Naive B cell (primary cell): ENCODE measurements at places on chromosomes 12 and 14.

DNA sequence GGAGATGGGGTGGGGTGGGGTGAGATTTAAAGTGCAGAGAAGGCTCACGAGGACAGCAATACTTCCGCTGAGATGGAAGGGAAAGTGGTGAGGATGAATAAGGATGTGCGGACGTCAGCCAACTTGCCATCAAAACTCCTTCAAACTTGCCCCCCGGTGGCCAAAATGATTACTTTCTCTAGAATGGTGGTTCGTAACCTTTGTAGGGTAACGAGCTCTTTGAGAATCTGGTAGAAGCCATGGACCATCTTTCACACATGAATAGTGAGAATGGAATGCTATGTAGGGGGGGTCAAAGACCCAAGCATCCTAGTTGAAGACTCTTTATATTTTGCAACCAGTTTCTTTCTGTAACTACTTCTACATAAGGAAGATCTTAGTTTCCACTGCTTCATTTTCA lies 245.9 kb upstream of the DDHD1 start:
- no peak overlapping the region for H3K4me3 ChIP-seq
- no peaks in the 10 kb centered on the region for H3K4me1 ChIP-seq
- H3K36me3 ChIP-seq: peaks cover 3% of the 10 kb centered on the region
- DNase-seq: no peak
- no peak overlapping the region for H3K27ac ChIP-seq

DNA sequence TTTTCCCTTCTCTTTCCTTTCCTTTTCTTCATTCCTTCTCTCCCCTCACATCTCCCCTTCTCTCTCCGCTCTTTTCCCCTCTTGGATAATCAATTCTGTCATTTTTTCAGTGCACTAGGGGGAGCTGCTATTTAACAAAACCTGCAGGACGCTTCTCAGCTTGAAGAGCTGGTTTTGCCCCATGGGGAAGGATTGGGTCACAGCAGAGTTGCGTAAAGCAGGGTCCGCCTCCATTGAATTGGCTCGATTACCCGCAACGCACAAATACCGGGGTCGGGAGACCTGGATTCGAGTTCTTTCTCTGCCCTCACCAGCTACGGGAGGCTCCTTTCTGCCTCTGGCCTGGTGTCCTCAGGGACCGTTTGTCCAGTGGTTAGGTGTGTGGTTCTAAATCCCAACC lies 42.1 kb upstream of the CHGA start:
- no peaks in the 10 kb centered on the region for H3K36me3 ChIP-seq
- H3K27ac ChIP-seq: no peak overlapping the region
- peaks cover 56% of the 10 kb centered on the region for H3K27me3 ChIP-seq
- no peak for DNase-seq

DNA sequence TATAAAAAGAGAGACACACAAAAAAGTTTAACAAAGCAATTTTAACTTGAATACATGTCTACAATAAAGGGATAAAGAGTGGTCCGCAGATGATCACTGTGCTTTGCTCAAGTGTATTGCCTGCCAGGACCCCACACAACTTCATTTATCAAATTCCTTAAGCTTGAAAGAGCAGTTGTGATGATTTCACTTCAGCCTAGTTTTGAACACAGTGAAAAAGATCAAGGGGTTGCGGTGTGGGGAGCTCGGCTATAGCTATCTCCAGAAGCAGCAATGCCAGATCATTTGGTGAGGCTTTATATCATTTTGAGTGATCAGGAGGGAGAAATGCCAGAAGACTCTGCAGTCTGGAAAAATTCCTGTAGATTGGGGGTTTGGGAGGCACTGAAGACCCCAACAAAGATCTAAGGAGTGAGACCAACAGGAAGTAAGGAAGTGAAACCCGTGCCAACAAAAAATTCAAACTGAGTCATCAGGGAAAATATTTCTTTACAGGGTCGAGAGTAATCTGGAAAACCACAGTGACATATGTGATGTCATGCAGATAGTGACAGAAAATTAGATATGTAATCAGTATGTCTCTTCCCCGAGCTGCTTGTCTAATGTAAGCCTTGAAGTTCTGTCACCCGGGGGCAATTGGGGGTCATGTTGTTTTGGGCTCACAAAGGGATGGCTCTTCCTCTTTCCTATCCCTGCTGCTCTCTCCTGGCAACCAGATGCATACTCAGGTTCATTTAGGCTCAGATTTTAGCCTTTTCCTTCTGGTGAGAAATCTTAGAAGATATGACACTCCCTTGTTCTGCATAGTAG lies 221.8 kb downstream of the MSRB3 start:
- H3K4me3 ChIP-seq: no peak overlapping the region
- no peaks in the 10 kb centered on the region for H3K4me1 ChIP-seq
- peaks cover 6% of the 10 kb centered on the region for H3K27me3 ChIP-seq
- H3K27ac ChIP-seq: no peak overlapping the region

- H3K27ac ChIP-seq: peak within 1 kb of the TSS; percentile 99
- no peaks in the 10 kb centered on the region for H3K27me3 ChIP-seq
- H3K4me3 ChIP-seq: peak within 1 kb of the TSS; percentile 98
- DNase-seq: peak; percentile 64
- H3K4me1 ChIP-seq: peaks cover 52% of the 10 kb centered on the region
Observed at GRCh38 chr12:122834921-122835749, at the start of gene HIP1R. Gene HIP1R, plus strand, starts transcription at chr12:122835457. Its CDS starts 94 bp downstream, at chr12:122835551.

- H3K27ac ChIP-seq: no peak overlapping the region
- no peak overlapping the region for H3K4me3 ChIP-seq
- H3K27me3 ChIP-seq: no peaks in the 10 kb centered on the region
- no peak for DNase-seq
- H3K4me1 ChIP-seq: peaks cover 8% of the 10 kb centered on the region
Observed at GRCh38 chr12:68341822-68342221, 9.7 kb upstream of the MDM1 start.

DNA sequence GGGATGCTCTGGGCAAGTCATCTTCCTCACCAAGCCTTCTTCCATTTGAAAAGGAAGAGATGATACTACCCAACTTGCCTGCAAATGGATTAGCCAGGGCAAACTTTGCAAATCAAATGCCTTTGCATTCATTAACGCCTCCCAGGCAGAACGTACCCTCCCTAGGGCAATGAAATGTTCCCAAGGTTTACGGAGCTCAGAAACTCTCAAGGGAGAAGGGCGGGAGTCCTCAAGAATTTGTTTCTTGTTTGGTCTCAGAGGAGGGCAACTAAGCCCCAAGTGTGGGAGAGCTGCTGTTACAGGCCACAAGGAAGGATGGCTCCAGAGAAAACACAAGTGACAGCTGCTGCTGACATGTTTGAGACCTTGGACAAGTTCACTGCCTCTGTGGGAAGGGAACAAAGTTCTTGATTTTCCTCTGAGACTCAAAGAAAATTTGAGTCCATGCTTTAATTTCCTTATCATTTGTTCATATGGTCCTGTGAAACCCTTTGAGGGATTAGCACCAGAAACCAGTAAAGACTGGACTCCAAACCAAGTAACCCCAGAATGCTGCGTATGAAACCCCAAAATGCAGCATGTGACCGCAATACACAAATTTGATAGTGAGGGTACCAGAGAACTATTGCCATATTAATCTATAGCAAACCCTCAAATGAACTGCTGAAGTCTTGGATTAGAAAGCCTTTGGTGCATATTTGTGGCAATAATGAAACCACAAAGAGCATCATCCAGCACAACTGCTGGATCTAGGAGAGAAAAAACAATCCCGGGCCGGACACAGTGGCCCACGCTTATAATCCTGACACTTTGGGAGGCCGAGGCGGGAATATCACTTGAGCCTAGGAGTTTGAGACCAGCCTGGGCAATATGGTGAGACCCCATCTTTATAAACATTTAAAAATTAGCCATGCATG lies 22.9 kb downstream of the SPTB start:
- DNase-seq: no peak
- peaks cover 37% of the 10 kb centered on the region for H3K27me3 ChIP-seq
- H3K4me3 ChIP-seq: no peak overlapping the region
- no peaks in the 10 kb centered on the region for H3K36me3 ChIP-seq
- H3K4me1 ChIP-seq: no peaks in the 10 kb centered on the region

GRCh38 chr12:83850531-83850930 lies 1062.1 kb downstream of the SLC6A15 start:
- no peak overlapping the region for H3K4me3 ChIP-seq
- no peaks in the 10 kb centered on the region for H3K36me3 ChIP-seq
- no peaks in the 10 kb centered on the region for H3K4me1 ChIP-seq
- DNase-seq: no peak
- no peak overlapping the region for H3K27ac ChIP-seq
- no peaks in the 10 kb centered on the region for H3K27me3 ChIP-seq

GRCh38 chr12:71195338-71195896 lies 37.6 kb upstream of the TSPAN8 start:
- H3K27ac ChIP-seq: no peak overlapping the region
- no peak overlapping the region for H3K4me3 ChIP-seq
- H3K4me1 ChIP-seq: no peaks in the 10 kb centered on the region
- no peak for DNase-seq
- H3K36me3 ChIP-seq: no peaks in the 10 kb centered on the region

DNA sequence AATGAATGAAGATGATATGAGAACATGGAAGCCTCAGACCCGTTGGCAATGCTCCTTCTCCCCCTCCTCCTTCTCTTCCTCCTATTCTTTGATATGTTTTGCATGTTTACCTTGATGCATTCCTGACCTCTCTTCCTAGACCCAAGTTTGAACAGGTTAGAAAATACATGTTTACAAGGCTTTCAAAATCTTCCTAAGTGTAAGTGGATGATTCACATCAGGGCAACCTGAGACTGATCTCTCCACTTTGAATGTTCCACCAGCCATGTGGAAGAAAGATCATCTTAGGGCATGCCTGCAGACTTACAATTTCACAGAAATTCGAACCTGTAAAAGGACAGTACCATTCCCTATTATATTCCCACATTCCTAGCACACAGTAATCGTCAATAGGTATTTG lies 18.0 kb upstream of the LDHB start:
- no peaks in the 10 kb centered on the region for H3K4me1 ChIP-seq
- H3K27ac ChIP-seq: no peak overlapping the region
- no peak for DNase-seq
- peaks cover 41% of the 10 kb centered on the region for H3K27me3 ChIP-seq

GRCh38 chr14:71554323-71554722 lies 377.9 kb upstream of the RGS6 start:
- no peaks in the 10 kb centered on the region for H3K36me3 ChIP-seq
- DNase-seq: no peak
- no peak overlapping the region for H3K27ac ChIP-seq
- no peak overlapping the region for H3K4me3 ChIP-seq
- peaks cover 50% of the 10 kb centered on the region for H3K4me1 ChIP-seq
- H3K27me3 ChIP-seq: no peaks in the 10 kb centered on the region

DNA sequence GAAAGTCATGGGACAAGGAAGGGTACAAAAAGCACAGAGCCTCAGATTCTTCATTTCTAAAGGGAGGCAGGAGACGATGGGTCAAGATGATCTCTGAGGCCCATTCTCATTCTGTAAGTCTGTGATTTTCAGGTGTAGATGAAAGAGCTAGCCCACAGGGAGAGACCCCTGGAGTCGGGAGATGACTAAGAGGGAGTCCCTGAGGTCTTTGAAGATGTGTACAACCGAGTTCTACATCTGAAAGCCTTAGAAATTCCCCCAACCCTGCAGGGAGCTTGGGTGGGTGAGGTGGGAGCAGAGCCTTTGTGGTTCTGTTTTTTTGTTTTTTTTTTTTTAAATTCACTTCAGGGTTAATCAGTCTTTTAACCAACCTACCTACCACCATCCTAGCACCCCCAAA lies 3.1 kb downstream of the WNT10B start:
- H3K4me1 ChIP-seq: peaks cover 27% of the 10 kb centered on the region
- H3K27me3 ChIP-seq: peaks cover 25% of the 10 kb centered on the region
- peak overlapping the region; percentile 58 for H3K27ac ChIP-seq

DNA sequence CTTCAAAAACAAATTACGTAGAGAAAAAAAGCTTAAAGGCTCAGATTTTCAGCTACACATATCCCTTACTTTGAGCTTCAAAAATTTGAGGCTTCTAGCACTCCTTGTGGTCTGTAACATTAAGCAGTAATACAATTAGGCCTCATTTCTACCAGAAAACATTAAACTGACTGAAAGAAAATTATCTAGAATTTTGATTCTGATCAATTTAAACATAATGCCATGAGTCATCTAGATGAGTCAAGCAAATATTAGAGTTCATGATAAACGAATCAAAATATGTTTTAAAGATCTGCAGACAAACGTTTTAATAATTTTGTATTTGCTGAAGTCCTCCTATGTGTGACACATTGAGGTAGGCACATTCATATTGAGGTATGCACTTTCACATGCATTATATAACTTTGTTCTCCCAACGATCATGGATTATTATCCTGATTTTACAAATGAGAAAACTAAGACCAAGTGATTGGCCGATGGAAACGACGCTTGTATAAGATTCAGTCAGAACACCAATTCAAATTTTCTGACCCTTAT lies 4.3 kb downstream of the OSBPL8 start:
- H3K27ac ChIP-seq: peak overlapping the region; percentile 94
- H3K4me3 ChIP-seq: no peak overlapping the region
- H3K36me3 ChIP-seq: no peaks in the 10 kb centered on the region
- peaks cover 66% of the 10 kb centered on the region for H3K4me1 ChIP-seq
- DNase-seq: no peak
- H3K27me3 ChIP-seq: no peaks in the 10 kb centered on the region

GRCh38 chr12:115452751-115453281 lies 768.8 kb upstream of the TBX3 start:
- no peak for DNase-seq
- H3K4me1 ChIP-seq: peaks cover 11% of the 10 kb centered on the region
- no peaks in the 10 kb centered on the region for H3K36me3 ChIP-seq

- no peak overlapping the region for H3K27ac ChIP-seq
- DNase-seq: no peak
- peaks cover 14% of the 10 kb centered on the region for H3K4me1 ChIP-seq
- H3K27me3 ChIP-seq: peaks cover 71% of the 10 kb centered on the region
- peaks cover 4% of the 10 kb centered on the region for H3K36me3 ChIP-seq
- H3K4me3 ChIP-seq: peak overlapping the region; percentile 30
Observed at GRCh38 chr12:106139422-106140171, 843 bp upstream of the NUAK1 start.
